ENCODE measurements at places on chromosomes 3 and 15.

DNA sequence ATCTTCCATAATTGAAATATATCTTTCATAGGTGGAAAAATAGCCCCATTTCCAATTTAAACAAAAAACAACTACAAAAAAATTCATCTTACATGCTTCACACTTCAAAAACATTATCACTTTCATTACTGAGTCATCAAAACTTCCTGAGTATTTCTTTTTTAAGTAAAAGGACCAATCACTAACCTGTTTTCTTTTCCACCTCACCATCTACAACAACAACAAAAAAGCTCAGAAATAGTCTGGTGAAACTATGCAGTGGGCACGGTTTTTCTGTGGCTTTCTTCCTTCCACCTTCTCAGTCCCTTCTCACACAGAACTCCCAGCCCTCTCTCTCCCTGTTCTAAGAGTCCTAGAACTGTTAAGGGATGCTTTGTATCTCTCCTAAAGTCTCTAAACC is 20.3 kb upstream of the TNIK start:
- no peak for DNase-seq

DNA sequence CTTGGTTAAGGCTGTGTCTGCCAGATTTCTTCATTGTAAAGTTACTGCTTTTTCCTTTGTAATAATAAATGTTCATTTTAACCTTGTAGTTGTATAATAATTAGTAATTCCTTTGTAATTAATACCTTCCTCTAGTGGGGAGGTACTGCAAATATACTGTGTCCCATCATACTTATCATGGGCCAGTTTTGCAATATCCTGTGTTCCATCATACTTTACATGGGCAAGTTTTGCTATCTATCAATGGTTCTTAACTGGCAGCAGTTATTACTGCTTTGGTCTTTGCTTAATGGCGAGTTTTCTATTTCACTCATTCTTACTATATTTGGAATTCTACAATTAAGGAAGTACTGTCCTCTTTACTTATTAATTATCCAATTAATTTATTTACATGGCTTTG is 10.6 kb downstream of the ATP2C1 start:
- DNase-seq = no peak

- no peak for DNase-seq
These were observed 140.7 kb downstream of the TCF12 start for GRCh38 chr15:57059026-57059660.

- no peak for DNase-seq
These were observed 213.9 kb upstream of the TBL1XR1 start for GRCh38 chr3:177411201-177411600.

DNA sequence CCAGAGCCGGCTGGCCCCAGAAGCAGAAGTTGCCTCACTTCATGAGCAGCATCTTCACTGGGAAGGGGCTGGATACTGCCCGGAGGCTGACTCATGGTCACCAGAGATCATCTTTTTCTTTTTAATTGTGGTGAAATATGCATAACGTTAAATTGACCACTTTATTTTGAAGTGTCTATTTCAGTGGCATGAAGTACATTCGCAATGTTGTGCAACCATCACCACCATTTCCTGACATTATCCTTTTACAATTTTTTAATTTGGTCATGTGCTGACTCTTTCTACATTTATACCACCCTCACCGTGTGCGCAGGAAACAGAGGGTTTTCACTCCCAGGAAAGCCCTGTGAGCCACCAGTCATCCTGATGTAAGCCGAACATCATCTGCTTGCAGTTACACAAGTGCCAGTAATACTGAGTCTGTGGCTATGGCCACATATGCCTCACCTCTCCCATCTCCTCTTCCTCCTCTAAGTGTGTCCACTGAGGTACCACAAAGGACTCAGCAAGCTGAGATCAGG is 51.6 kb upstream of the ABHD17C start:
- no peak for DNase-seq

- peak; percentile 53 for DNase-seq
These were observed 13.1 kb downstream of the TNK2 start for GRCh38 chr3:195895078-195895860.

- no peak for DNase-seq
These were observed 12.9 kb downstream of the NISCH start for GRCh38 chr3:52468336-52468735.

- DNase-seq = no peak
These were observed 1304.5 kb upstream of the GBE1 start for GRCh38 chr3:83065851-83066460.

DNA sequence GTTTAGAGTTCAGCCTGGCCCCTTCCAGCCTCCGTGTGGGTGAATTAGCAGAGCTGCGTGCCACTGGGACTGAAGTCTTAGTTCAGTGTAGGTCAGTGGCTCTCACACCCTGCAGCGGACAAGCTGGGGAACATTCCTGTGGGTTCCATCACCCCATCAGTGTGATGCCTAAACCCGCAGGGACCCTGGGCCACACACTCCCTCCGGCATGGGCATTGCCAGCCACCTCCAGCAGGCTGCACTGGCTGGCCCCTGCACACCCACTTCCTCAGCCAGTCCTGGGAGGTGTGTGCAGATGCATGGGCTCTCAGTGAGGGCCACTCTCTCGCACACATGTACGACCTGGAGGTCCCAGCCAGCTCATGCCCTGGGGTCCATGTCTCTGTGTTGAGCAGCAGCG is 32.1 kb upstream of the TOPBP1 start:
- DNase-seq = no peak

GRCh38 chr3:69876073-69876472 is 123.5 kb upstream of the SAMMSON start:
- DNase-seq = no peak

DNA sequence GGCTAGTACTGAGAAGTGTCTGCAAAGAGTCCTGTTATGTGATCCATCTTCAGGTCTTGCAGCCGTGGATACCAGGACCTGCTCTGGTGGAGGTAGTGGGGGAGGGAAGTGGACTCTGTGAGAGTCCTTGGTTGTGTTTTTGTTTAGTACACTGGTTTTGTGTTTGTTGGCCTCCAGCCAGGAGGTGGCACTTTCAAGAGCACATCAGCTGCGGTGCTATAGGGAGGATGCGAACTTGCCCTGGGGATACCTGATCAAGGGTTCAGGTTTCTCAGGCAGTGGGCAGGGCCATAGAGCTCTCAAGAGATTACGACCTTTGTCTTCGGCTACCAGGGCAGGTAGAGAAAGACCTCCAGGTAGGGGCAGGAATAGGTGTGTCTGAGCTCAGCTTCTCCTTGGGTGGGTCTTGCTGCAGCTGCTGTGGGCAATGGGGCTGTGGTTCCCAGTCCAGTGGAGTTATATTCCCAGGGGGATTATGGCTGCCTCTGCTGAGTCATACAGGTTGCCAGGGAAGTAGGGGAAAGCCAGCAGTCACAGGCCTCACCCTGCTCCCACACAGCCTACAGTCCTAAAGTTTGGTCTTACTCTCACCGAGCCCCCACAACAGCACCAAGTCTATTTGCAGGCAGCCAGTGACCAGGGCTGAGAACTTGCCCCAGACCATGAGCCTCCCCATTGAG is 132.8 kb upstream of the NPHP3 start:
- no peak for DNase-seq

- no peak for DNase-seq
These were observed 320.6 kb upstream of the KCNH8 start for GRCh38 chr3:18827664-18828063.

DNA sequence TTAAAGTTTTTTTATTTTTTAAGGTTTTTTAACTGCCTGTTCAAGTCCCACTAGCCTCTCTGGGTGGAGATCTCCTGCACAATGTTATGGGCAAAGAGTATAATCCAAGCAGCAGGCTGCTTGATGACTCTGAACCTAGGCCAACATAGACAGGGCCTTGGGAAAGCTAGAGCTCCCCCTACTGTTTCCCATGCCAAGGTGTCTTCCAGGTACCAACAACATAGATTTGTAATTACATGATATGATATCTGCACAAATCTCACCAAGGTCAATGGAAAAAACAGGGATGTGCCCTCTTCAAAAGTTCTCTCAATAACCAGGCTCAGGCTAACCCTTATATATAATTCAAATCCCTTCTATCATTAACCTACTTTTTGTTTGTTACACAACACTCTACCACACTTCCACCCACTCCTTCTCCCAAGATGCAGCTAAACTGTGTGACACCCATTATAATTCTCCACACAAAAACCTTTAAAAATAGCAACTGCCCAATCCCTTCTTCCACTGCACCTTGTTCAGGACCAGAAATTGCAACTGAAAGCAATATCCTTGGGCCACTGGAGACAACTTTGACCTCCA is 43.8 kb downstream of the RBM15B start:
- peak; percentile 77 for DNase-seq

DNA sequence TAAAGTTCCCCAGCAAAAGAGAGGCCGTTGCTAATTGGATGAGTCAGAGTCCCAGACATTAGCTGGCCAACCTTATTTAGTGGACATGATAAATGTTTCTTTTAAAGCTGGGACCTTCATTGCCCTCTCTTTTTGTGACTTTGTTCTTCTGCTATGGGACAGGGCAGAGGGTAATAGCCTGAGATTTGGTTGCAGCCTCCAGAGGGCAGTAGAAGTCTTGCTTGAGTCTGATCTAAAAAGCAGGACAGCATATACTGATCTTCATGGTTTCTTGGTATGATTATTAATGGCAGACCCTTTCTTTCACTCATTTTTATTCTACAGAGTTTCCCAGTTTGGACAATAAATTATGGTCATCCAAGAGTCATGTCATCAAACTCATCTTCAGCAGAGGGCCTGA is 25.1 kb upstream of the ZKSCAN7 start:
- peak; percentile 17 for DNase-seq

GRCh38 chr3:137061186-137061585 is 103.4 kb downstream of the IL20RB start:
- no peak for DNase-seq

Data from hematopoietic multipotent progenitor cell treated with erythropoietin and hydrocortisone succinate and interleukin-3 and kit ligand, for 8 days (in vitro differentiated cells).